ENCODE measurements at places on chromosomes 6 and 20.

GRCh38 chr6:137403855-137404254, 90.3 kb downstream of the OLIG3 start:
- DNase-seq: no peak

- peak; percentile 4 for DNase-seq
Observed at GRCh38 chr6:39843305-39844020, 51.3 kb downstream of the DAAM2 start.

- peak; percentile 69 for DNase-seq
Observed at GRCh38 chr20:59518881-59519706, 85.2 kb upstream of the PHACTR3 start.

DNA sequence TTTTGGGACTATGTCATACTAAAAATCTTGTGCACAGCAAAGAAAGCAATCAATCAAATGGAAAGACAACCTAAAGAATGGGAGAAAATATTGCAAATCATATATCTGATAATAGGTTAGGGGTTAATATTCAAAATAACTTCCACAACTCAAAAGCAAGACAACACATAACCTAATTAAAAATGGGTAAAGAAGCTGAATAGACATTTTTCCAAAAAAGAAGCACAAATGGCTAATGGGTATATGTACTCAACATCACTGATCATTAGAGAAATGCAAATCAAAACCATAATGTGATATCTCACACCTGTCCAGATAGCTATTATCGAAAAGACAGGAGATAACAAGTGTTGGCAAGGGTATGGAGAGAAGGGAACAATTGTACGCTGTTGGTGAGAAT, 53.0 kb downstream of the SYCP2L start:
- no peak for DNase-seq

GRCh38 chr6:32086661-32087573, 22.2 kb downstream of the TNXB start:
- peak; percentile 86 for DNase-seq

Data from NB4 (cell line).